ENCODE measurements at places on chromosomes 3 and 15. TPM values are rescaled to one million over a fixed set of nuclear protein-coding genes. Genes with fewer than 3 reads are reported as not detected.

DNA sequence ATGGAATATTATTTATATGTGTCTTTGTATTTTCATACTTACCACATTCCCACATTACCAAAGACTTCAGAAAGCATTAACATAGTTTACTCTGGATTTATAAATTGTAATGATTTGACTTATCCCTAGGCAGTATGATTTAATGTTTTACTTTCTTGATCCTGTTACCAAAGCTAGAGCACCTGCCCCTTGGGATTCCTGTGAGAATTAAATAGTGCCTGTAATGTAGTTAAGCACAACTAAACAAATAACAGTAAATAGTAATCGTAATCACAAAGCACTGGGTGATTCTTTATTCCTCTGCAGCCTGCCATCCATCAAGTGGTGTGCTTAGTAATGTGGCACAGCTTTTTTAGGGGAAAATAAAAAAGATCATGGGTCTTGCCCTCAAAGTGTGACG lies 39.1 kb downstream of the ATP2C1 start:
- ATAC-seq, result no peak

- ATAC-seq, result no peak
These were observed 1019.4 kb upstream of the ALCAM start for GRCh38 chr3:104347291-104347690.

Gene WNT5A
- total RNA-seq, result not detected

Gene FBLN2
- not detected for total RNA-seq

Gene VIPR1
- total RNA-seq, result 1.9 TPM
